ENCODE measurements at places on chromosomes 2 and 18. TPM values are rescaled to one million over a fixed set of nuclear protein-coding genes. Genes with fewer than 3 reads are reported as not detected.

MZT2B gene
- total RNA-seq: 164 TPM

SRD5A2 gene
- total RNA-seq: not detected

SLC19A3 gene
- 29.5 TPM for total RNA-seq

NMUR1 gene
- total RNA-seq: not detected

CERKL gene
- total RNA-seq: not detected

TEX44 gene
- total RNA-seq: not detected

GRCh38 chr2:98839292-98839691 lies 96.7 kb downstream of the CRACDL start:
- no peak for DNase-seq
- no peak overlapping the region for H3K27ac ChIP-seq
- H3K4me1 ChIP-seq: no peaks in the 10 kb centered on the region
- H3K27me3 ChIP-seq: no peaks in the 10 kb centered on the region
- no peak overlapping the region for H3K4me3 ChIP-seq

GRCh38 chr2:33033606-33034081 lies 86.9 kb downstream of the LTBP1 start:
- no peak overlapping the region for H3K4me3 ChIP-seq

DNA sequence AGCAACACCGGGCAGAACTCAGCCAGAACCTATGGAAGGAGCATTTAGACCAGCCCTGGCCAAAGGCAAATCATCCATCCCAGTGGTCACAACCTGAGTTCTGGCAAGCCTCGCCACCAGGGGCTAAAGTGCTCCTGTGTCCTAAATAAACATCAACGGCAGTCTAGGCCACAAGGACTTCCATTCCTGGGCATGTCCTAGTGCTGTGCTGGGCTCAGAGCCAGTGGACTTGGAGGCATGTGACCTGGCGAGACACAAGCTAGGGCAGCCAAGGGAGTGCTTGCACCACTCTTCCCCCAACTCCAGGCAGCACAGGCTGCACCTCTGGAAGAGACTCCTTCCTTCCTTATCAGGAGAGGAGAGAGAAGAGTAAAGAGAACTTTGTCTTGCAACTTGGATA lies 69.0 kb downstream of the ST6GAL2 start:
- DNase-seq: no peak
- no peaks in the 10 kb centered on the region for H3K27me3 ChIP-seq
- H3K36me3 ChIP-seq: no peaks in the 10 kb centered on the region
- no peak overlapping the region for H3K4me3 ChIP-seq
- H3K4me1 ChIP-seq: no peaks in the 10 kb centered on the region

- no peak for DNase-seq
- H3K36me3 ChIP-seq: peaks cover 31% of the 10 kb centered on the region
- no peak overlapping the region for H3K4me3 ChIP-seq
- H3K27ac ChIP-seq: no peak overlapping the region
- H3K4me1 ChIP-seq: peaks cover 24% of the 10 kb centered on the region
Observed at GRCh38 chr2:111986116-111986900, 68.8 kb upstream of the TMEM87B start.

- no peaks in the 10 kb centered on the region for H3K36me3 ChIP-seq
- DNase-seq: peak; percentile 70
- no peak overlapping the region for H3K27ac ChIP-seq
Observed at GRCh38 chr2:46776687-46777327, 138.8 kb downstream of the MCFD2 start.

DNA sequence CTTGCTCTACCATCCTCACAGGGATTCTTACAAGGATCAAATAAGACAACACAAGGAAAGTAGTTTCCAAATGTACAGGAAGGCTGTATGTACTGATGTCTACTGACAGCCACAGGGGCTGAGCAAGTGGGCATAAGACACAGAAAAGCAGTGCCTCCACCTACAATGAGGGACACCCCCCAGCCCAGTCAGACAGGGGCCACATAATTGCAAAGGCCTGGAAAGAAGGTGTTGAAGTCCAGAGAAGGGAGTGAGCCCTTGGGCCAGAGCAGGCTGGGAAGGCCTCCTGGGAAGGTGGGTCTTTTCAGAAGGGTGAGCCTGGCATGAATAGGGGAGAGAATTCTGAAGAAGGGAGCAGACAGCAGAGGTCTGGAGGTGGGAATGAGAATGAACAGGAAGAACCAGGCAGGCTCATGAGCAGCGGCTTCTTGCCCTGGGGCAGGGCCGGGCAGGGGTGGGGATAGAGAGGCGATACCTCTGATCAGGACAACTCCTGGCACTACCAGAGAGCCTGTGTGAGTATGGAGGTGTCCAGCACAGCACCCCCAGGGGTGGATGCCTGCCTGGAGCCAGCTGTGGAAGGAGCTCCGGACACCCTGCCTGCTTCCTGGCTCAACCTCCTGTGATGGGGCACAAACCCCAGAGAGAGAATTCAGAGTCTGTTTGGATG lies 30.1 kb downstream of the HS1BP3 start:
- H3K27ac ChIP-seq: peak overlapping the region; percentile 8
- H3K4me3 ChIP-seq: no peak overlapping the region
- DNase-seq: no peak
- H3K4me1 ChIP-seq: peaks cover 42% of the 10 kb centered on the region

- H3K27ac ChIP-seq: no peak overlapping the region
- no peak overlapping the region for H3K4me3 ChIP-seq
- no peaks in the 10 kb centered on the region for H3K36me3 ChIP-seq
Observed at GRCh38 chr2:30665761-30666265, 141.4 kb downstream of the CAPN13 start.
